ENCODE measurements at places on chromosomes 7 and 10.

- no peak for DNase-seq
These were observed 507.9 kb downstream of the RPS24 start for GRCh38 chr10:78541481-78542140.

DNA sequence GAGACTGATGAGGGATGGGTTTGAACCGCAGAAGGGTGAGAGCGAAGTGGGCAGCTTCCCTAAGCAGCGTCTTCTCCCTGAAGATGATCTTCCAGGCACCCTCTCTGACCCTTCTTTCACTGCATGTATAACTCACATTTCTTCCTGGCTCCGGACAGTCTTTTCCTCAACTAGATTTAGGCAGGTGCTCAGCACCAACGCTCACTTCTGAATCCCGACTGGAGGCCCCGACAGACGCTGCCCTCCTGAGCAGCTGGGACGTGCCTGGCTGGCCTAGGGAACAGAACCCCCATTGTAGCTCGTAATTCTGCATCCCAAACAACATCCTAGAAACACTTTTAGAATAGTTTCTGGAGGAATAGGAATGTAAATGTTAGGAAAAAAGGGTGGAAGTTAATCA, 206.6 kb downstream of the DIP2C start:
- no peak for DNase-seq

- DNase-seq: no peak
These were observed 96.9 kb downstream of the NSUN6 start for GRCh38 chr10:18554479-18554878.

DNA sequence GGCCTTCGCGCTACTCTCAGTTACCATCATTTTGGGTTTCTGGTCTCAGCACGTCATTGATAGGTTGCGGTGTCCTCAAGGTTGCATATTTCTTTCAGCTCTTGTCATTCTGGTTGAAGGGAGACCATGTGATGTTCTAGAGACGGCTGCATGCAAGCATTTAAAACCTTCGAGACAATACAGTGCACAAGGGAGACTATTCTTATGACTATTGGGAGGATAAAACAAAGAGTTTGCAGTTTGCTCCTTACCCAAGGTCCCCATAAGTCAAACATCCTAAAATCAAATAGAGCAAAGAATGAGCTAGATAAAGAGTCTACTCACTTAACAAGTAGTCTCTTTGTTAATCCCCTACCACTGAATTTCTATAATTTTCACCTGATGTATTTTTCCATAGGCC, 39.1 kb downstream of the NPVF start:
- DNase-seq: no peak

DNA sequence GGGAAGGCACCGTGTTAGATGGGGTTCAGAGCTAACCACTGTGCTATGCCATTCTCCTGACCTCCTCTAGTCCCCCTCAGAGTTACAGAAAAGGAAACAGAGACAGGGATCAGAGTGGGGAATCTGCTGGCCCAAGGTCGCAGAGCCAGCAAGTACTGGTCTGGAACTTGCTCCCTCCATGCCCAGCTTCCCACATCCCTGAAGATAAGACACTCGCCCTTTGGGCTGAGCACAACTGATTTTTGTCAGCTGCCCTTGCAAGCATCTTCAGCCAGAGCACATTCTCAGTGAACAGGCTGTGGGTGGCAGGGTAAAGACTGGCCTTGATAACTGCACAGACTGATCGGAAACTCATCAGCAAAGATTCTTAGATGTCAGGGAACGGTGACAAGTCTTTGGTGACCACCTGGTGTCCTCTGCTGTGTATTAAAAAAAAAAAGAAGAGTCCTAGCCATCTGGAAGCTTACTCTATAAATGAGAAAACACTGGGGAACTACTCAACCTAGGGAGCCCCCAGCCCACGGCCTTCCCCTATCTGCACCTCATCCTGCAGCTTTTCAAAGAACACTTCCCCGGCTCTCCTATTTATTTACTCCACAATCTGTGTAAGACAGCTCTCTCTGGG, 1.3 kb upstream of the SORBS1 start:
- no peak for DNase-seq

- DNase-seq: no peak
These were observed 190.3 kb upstream of the ETV1 start for GRCh38 chr7:14179781-14180180.
